GM23338 (cell line): ENCODE measurements at places on chromosomes 16 and 17. TPM values are rescaled to one million over a fixed set of nuclear protein-coding genes. Genes with fewer than 3 reads are reported as not detected.

DNA sequence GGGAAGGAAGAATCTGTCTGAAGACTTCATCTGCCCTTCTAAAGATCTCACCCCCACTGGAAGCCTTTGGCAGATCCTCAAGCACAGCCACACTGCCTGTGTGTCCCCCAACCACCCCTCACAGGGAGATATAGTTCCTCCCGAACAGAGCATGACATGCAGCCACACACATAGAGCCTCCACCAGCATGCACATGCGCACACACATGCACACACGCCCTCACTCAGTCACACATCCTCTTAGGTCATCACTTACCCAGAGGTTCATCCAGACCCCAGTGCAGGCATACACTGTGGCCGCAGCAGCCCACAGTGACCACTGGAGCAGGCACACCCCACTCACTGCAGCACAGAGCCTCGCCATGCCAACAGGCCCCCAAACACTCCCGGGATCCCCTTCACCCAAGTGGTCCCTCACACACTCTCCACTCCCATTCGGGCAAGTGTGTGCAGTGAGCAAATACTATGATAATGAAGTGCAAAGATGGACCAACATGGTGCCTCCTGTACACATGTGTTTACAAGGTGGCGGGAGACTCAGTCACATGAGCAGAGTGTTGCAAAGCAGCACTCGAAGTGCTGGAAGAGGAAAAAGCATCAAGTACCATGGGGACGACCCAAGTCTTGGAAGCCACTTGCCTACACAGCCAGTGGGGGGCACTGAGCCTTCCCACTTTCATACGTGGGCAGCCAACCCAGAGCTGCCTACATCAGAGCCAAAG lies 17.0 kb upstream of the SP6 start:
- no peak overlapping the region for H3K4me3 ChIP-seq
- no peaks in the 10 kb centered on the region for H3K36me3 ChIP-seq
- peaks cover 17% of the 10 kb centered on the region for H3K4me1 ChIP-seq
- DNase-seq, result no peak
- peaks cover 53% of the 10 kb centered on the region for H3K27me3 ChIP-seq

- H3K36me3 ChIP-seq, result peaks cover 16% of the 10 kb centered on the region
- no peaks in the 10 kb centered on the region for H3K27me3 ChIP-seq
- no peaks in the 10 kb centered on the region for H3K4me1 ChIP-seq
- DNase-seq, result no peak
Observed at GRCh38 chr17:32033223-32033622, 26.0 kb downstream of the LRRC37B start.

GRCh38 chr16:8818504-8819270 lies 21.0 kb downstream of the PMM2 start:
- peaks cover 29% of the 10 kb centered on the region for H3K36me3 ChIP-seq
- H3K27me3 ChIP-seq, result no peaks in the 10 kb centered on the region
- no peak overlapping the region for H3K4me3 ChIP-seq
- no peak for DNase-seq
- H3K27ac ChIP-seq, result peak overlapping the region; percentile 66; the same call in 1 of the 2 replicates

GRCh38 chr17:70271200-70271599 lies 101.9 kb downstream of the KCNJ2 start:
- no peaks in the 10 kb centered on the region for H3K36me3 ChIP-seq
- peaks cover 12% of the 10 kb centered on the region; the same call in 1 of the 2 replicates for H3K4me1 ChIP-seq

DNA sequence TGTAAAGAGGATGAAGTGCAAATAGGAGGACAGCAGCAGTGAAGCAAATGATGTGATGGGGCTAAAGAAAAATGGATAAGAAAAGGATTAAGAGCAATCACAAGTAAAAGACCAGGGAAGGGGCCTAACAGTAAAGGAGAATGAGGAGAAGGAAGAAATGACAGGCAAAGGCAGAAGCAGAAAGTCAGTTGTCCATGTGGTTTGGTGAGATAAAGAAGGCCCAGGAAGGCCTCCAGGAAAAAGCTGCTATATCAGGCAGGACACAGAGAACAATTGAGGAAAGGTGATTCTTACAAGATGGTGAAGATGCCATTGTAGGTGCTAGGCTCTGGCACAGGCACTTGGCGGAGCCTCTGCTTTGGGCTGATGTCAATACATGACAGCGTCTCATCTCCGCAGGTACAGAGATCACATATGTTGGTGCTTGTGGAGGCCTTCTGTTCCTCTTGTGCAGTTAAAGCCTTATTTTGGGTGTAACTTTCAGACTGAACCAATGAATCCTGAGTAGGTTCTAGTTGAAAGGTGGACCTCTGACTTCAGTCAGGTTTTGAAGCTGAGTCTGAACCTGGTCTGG lies 18.1 kb downstream of the RDM1 start:
- no peak overlapping the region for H3K4me3 ChIP-seq
- no peak for DNase-seq
- H3K4me1 ChIP-seq, result no peaks in the 10 kb centered on the region
- no peaks in the 10 kb centered on the region for H3K27me3 ChIP-seq

DNA sequence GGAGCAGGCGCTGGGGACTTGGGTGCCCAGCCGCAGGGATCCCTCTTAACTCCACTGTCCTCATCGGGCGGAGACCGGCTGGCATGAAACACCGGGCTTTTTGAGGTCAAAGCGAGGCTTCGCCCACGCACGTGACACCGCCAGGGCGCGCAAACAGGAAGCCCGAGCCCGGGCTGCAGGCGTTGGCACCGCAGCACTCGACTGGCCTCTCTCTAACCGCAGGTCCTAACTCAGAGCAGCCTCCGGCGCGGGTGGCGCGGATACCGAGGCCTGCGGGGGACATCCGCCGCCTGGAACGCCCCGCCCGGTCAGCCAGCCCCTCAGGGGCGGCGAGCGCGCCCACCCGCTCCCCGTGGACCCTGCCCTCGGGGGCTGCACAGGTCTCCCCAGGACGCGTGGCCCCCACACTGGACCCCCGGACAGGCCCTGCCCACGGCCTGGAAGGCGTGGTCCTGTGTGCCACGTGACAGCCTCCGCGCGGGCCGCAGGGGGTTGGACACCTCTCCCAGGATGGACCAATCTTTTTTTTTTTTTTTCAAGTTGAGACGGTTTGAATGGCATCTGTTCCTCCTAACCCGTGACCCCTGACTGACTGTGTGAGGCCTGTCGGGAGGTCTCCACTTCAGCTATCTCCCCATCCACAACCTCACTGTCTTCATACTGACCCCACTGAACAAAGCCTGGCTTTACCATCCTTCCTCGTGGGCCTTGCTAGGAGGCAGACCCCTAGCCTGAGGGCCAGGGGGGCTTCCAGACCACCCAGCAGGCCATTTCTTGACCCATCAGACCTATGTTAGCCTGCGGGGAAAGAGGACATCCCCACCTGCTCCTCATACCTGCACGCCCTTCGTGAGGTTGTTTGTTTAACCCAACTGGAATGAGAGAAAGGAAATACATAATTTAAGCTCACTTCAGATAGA lies 8.4 kb upstream of the SLC47A2 start:
- no peak overlapping the region for H3K27ac ChIP-seq
- no peak overlapping the region for H3K4me3 ChIP-seq
- H3K36me3 ChIP-seq, result no peaks in the 10 kb centered on the region
- DNase-seq, result no peak
- H3K27me3 ChIP-seq, result no peaks in the 10 kb centered on the region

DNA sequence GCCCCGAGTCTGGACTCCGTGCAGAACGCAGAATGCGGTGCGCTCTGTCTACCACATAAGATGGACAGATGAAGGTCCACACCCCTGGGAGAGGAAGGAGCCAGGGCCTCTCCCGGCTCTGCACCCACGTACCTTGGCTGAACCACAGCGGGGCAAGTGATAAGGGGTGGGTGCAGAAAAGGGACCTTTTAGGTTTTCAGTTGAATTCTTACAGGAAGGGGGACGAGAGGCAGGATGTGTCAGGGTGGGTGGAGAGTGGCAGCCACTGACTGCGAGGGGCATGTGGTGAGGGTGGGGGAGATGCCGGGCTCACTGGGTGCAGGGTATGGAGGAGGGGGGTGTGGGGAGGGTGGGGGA lies 372 bp downstream of the CD300A start:
- no peaks in the 10 kb centered on the region for H3K36me3 ChIP-seq
- peaks cover 39% of the 10 kb centered on the region for H3K27me3 ChIP-seq
- peak overlapping the region; percentile 76 for H3K4me3 ChIP-seq
- H3K4me1 ChIP-seq, result peaks cover 7% of the 10 kb centered on the region; the same call in 1 of the 2 replicates
- H3K27ac ChIP-seq, result no peak overlapping the region

- no peaks in the 10 kb centered on the region for H3K27me3 ChIP-seq
- no peak overlapping the region for H3K27ac ChIP-seq
- H3K4me1 ChIP-seq, result no peaks in the 10 kb centered on the region
- no peak overlapping the region for H3K4me3 ChIP-seq
- H3K36me3 ChIP-seq, result no peaks in the 10 kb centered on the region
Observed at GRCh38 chr17:78966123-78966813, 13.5 kb downstream of the LGALS3BP start.

DNA sequence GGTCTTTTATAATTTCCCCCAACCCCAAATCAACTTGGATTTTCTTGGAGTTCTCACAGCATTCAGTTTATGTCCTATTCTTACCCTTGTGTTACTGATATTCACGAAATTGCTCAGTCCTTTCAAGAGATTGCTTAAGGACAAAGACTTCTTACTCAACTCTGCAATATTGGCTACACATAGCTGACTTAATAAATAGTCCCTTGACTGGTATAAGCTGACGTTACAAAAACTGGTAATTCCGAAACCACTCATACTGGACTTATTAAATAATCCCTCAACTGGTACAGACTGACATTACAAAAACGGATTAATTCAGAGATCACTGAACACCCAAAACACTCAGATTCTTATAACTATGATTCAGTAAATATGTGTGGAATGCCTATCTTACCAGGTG lies 860 bp downstream of the TIGD7 start:
- peaks cover 24% of the 10 kb centered on the region for H3K36me3 ChIP-seq
- no peak for DNase-seq
- no peak overlapping the region for H3K27ac ChIP-seq
- no peaks in the 10 kb centered on the region; the same call in 1 of the 2 replicates for H3K4me1 ChIP-seq
- peaks cover 5% of the 10 kb centered on the region; the same call in 1 of the 2 replicates for H3K27me3 ChIP-seq
- peak overlapping the region; percentile 69 for H3K4me3 ChIP-seq

DNA sequence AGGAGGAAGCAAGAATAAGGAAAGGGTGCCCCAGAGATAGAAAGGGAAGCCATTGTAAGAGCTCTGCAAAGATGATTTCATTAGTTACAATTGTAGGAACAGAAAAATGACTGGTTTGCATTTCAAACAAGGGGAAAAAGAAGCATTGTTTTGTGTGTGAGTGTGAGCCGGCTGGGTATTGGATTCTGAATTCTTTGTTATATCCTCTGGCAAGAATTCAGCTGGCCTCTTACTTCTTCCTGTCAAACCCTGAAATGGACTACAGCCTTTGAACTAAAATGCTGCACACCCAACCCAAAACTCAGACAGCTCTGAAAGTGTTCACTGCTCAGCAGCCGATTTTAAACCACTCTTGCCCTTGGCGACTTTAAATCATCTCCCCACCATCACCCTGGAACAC lies 461.3 kb downstream of the PMP22 start:
- no peak for DNase-seq
- H3K4me1 ChIP-seq, result no peaks in the 10 kb centered on the region
- no peak overlapping the region for H3K27ac ChIP-seq
- no peak overlapping the region for H3K4me3 ChIP-seq

GRCh38 chr17:4009186-4009785 lies 45.0 kb upstream of the ATP2A3 start:
- H3K4me3 ChIP-seq, result no peak overlapping the region
- H3K27ac ChIP-seq, result no peak overlapping the region
- H3K27me3 ChIP-seq, result no peaks in the 10 kb centered on the region

The MT1A gene
- total RNA-seq, result not detected in 2 replicates

The NT5M gene
- total RNA-seq, result 10.6 and 14.7 TPM in 2 replicates

The PKMYT1 gene
- total RNA-seq, result 82.1 and 100 TPM in 2 replicates

The KRTAP9-1 gene
- total RNA-seq, result not detected in 2 replicates

The ITGAL gene
- 0.07 TPM in 1 of 2 replicates, not detected in the other for total RNA-seq
